Stimulated activated CD4-positive, alpha-beta T cell treated with anti-CD3 and anti-CD28 coated beads, Interleukin-1b, Interleukin-23, amount 100 ng/mL, for 1 hour (primary cell): ENCODE measurements at places on chromosomes 5 and 9.

GRCh38 chr9:88988796-88989641 is 2.2 kb upstream of the S1PR3 start:
- no peak for DNase-seq

DNA sequence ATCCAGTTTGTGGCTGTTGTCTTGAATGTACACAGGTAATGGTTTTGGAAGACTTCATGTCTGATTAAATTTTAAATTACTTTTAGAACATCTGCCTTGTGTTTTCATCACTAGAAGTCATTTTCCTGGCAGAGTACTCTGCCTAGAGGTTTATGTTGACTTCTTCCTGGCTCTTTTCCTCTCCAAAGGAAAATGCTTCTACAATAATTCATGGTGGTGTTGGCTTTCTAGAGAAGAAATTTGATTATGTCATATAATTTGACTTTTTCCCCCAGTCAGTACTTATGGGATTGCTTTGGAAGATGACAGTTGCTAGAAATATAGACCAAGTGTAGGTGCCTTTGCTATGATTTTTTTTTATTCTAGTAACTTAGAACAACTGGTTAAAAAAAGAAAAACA is 46.8 kb downstream of the F2RL2 start:
- DNase-seq = no peak

DNA sequence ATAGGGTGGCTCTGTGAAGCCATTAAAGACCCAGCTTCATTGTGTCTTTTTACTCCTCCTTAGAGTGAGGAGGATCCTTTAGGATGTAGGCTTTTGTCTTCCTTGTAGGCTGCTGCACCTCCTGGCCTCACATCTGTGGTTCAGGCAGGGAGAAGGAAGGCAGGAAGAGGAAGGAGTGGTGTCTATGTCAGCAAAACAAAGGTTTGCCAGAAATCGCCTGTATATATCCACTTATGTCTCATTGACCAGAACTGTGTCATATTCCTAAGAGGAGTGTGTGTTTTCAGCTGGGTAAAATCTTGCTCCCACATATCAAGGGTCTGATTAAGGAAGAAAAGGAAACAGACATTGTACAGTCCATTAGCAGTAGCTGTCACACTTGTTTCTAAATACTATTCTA is 213.8 kb downstream of the ARHGAP26 start:
- DNase-seq = no peak

DNA sequence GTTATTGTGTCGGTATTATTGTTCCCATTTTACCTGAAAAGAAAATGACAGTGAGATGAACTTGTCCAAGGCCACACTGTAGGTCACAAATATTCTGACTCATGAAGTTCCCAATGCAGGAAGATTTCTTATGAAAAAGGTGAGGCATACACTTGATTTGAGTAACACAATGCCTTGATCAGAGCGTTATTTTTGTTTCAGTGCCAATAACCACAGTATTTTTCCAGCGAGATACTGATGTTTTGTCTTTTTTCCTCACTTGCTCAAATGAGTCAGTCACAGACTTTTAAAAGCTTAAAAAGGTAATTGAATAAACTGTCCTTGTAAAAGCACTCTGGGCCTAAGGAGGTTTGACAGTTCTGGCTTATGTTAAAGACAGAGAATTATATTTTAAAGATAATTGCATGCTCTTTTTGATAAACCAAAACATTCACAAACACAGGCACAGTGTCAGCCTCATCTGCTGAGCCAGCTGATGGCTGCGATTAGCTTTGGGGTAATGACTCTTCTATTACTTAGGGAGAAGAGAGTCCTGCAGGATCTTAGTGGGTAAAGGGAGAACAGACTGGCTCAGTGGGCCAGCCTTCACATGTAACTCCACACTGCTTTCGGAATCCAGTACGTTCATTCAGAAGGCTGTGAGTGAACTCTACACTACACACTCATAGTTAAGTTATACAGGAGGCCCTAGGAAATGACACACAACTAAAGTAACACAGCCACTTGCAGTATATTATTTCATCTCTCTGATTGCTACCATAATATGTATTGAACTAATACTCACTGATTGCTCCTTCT is 165.5 kb upstream of the CD180 start:
- no peak for DNase-seq

- no peak for DNase-seq
Measured at GRCh38 chr5:16855485-16855884, 80.6 kb downstream of the MYO10 start.

DNA sequence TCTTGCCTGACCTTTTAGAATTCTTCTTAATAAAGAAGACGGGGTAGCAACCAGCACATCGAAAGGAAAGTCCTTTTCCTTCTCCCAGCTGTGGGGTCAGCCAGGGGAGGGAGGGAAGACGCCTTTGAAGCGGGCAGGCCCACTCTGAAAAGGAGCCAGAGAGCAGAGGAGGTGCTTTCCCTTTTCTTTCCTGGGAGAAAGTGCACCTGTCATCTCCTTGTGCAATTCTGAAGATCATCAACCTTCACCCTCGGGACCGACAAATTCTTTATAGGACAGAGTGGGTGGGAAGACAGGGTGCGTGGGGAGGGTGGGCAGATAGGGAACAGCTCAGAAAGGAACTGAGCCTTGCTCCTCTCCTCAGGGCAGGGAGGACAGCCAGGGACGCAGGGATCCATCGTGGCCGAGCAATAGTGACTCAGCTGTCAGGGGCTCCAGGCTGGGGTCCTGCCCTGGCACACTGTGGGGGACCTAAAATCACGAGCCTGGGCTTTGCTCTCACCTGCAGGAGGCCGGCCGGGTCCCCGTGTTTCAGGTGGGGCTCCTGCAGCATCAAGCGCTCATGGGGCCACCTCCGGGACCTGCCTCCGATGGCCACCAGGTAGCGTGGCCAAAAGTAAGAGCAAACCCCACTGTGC is 141.0 kb downstream of the OLFM1 start:
- DNase-seq = no peak

- no peak for DNase-seq
Measured at GRCh38 chr9:100700689-100701318, 122.9 kb downstream of the CAVIN4 start.

DNA sequence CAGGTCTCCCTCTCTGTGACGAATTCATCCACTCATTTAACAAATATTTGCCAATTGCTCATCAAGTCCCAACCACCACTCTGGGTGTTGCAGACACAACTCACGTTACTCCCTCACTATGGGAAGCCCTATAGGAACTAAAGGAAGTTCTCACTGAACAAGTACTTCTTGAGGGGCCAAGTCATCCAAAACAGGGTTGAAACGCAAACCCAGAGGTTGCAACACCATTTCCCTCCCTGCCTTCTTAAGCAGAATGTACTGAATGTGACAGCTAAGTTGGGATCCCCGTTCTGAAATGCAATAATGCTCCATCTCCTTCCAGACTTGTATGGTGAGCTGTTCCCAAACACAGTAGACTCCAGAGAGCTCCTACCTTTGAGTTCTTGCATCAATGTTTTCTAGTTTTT is 34.3 kb downstream of the EPB41L4B start:
- no peak for DNase-seq

GRCh38 chr9:112037281-112038016 is 137.6 kb downstream of the SUSD1 start:
- peak; percentile 30 for DNase-seq
